ENCODE measurements at places on chromosomes 13 and 19.

GRCh38 chr13:58583966-58584365, 952.4 kb downstream of the PCDH17 start:
- DNase-seq = no peak

GRCh38 chr13:113887700-113888201, 23.9 kb upstream of the GAS6 start:
- peak; percentile 97 for DNase-seq

- DNase-seq = peak; percentile 33
Measured at GRCh38 chr13:30819136-30819888, 84.0 kb downstream of the ALOX5AP start.

DNA sequence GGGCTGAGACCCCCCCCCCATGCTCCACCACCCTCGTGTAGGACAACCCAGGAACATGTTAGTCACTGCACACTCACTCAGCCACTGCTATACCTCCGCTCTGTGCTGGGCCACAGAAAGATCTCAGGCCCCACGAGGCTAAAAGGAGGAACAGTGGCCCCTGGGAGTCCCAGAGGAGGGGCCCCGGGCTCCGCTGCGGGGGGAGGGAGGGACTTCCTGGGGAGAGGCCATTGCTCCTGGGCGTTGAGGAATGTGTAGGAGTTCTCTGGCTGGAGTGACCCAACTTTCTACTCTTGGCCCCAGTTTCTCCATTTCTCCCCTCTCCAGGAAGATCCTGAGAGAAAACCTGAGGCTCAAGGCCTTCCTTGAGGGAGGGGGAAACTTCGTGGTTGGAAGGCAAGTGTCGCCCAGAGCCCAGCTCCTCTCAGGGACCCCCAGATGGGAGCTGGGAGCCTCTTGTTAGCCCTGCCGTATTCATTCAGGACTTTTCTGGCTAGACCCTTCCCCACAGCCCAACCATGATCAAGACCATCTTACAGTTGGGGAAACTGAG, 13.6 kb downstream of the ONECUT3 start:
- DNase-seq = no peak
